ENCODE measurements at places on chromosomes 4 and X.

GRCh38 chr4:6592804-6593563, 18.0 kb downstream of the MAN2B2 start:
- no peak for DNase-seq

DNA sequence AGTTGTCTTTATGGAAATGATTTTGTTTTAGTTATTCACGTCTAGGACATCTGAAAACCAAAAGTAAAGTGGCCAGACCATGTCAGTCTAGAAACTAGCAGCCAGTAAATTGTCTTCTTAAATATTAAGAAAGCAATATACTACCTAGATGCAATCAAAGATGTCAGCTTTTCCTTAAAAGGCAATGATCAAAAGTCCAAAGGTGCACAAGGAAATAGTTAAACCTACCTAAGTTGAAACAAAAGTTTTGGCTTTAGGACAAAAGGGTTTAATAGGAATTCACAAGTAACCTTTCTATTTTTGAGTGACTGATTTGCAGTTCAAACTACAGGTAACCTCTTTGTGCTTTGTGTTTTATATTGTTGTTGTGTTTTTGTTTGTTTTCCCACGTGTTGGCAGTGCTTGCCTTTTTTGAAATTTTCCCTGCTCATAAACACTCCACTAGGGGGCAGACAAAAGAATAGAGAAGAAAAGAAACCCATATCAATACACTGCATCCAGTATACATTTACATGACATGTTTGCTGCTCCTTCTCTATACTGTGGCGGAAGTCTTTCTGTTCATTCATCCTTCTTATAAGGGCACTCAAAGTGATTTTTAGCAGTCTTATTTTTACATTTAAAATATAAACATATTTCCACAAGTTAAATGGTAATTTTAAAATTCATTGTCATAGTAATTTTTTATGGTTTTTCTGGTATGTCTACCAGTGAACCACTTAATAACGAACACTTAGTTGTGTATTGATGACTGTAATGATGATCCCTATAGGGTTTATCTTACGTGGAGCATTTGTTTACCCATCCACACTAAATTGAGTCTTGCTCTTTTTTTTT, 62.7 kb downstream of the GAB1 start:
- DNase-seq, result peak; percentile 12

- DNase-seq, result no peak
Observed at GRCh38 chrX:97895751-97896150, 1012.0 kb downstream of the RPA4 start.

DNA sequence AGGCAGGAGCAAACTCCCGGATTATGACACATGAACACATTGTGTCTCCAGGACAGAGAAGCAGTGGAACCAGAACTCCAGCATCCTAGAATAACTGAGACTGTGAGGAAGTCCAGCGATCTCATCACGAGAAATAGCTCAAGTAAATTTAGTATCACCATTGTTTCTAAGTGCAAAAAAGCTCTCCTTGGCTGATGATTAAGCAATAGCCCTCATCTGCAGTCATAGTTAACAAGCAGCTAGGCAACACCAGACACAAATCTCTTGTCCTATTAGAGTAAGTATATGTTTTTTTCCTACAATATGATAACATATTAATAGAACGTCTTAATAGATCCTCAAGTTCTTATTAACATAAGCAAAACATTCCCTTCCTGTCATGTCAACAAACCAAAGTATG, 2.4 kb upstream of the CFAP299 start:
- DNase-seq, result no peak

DNA sequence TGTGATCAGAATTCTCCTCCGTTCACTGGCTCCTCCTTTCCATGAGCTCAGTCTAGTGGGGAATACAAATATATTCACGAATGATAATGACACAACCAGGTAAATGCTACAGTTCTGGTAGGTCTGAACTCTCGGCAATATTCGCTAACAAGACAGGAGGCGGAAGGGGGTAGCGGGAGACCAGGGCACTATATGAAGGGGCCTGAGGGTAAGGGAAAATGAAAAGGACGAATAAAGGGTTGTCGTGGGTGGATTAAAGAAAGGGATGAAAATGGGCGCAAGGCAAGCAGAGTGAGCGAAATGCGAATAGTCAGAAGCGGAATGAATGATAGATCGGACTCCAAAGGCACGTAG, 743 bp downstream of the NKAP start:
- no peak for DNase-seq

- DNase-seq, result no peak
Observed at GRCh38 chrX:23819385-23820234, 36.6 kb downstream of the SAT1 start.

GRCh38 chr4:52676536-52676935, 17.4 kb upstream of the USP46 start:
- no peak for DNase-seq

- no peak for DNase-seq
Observed at GRCh38 chrX:1734806-1735205, 119.9 kb downstream of the ASMT start.

DNA sequence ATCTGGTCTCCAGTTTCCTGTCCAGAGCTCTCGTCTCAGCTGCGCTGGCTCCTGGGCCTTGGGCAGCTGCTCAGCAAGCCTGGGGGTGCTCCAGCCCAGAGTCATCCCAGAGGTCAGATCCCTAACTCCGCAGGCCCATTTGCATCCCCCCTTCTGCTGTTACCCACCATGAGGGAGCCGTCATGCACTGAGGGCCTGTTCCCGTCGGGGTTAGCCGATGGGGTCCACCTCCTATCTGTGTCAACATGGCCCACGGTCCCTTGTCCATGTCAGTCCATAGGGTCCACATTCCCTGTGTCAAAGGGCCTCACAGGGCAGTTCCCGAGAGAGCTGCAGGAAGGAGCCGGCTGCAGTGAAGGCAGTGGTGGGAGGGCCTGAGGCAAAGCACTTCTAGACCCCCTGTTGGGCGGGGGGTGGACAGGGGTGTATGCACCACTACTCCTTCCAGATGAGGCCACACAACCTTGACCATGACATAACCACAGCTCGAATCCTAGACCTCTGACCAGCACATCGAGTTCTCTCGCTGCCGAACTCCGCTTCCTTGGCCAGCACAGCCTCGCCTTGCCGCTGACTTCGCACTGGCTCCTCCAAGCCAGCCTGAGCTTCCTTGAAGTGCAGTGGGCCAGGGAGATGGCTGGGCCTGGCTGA, 24.9 kb downstream of the WDR1 start:
- DNase-seq, result no peak

GRCh38 chr4:147326591-147326990, 154.3 kb upstream of the EDNRA start:
- DNase-seq, result no peak

- no peak for DNase-seq
Observed at GRCh38 chr4:8910100-8910821, 38.6 kb upstream of the HMX1 start.

DNA sequence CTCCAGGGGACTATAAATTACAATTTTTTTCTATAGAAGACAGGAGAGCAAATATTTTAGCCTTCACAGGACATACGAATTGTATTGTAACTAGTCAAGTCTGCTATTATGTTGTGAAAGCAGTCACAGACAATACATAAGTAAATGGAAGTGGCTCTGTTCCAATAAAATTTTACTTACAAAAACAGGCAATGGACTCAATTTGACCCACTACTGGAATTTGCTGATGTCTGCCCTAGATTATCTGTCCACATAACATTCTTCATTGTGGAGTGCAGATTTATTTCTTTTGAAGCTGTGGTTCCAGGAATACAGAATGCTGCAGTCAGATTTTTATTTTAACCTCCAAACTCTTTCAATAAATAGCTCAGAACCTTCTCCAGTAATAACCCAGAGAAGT, 330.3 kb downstream of the PPP4R3C start:
- DNase-seq, result no peak

DNA sequence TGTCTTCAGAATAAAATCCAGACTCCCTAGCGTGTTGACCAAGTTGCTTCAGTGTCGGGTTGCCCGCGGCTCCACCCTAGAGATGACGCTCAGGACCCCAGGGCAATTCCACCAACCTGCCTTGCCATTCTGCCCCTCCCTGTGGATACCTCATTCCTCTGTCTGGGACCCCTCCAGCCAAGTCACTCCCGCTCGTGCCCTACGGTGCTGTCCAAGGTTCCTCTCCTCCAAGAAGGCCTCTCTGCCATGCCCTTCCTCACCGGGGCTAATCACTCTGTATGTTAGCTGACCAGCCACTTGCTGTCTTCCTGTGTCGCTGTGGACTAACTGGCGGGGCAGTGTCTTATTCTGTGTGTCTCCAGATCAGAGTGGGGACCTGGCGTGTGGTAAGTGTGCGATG, 46.6 kb downstream of the TENM3 start:
- DNase-seq, result no peak

- DNase-seq, result no peak
Observed at GRCh38 chrX:38048886-38049285, 42.5 kb downstream of the SYTL5 start.

DNA sequence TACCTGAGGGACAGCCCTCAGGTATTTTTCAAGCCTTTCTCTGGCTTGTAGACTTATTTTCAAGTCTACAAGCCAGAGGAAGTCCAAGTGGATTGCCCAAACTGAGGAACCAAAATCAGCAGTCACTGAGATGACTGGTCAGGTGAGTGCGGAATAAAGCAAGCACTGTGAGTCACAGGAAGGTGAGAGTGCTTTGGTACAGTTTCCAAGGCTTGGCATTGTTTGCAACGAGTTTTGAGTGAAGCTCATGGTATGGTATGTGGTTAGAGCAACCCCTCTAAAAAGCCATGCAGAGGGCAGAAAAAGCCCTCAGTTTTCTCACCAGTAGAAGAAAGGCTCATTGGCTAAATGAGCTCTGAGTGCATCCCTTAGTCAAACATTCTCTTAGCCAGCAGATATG, 112.8 kb upstream of the EOLA2 start:
- DNase-seq, result no peak

- no peak for DNase-seq
Observed at GRCh38 chrX:133380711-133381619, 34.3 kb downstream of the GPC4 start.

All from MV-4-11 (cell line).